Activated naive CD4-positive, alpha-beta T cell (primary cell): ENCODE measurements at places on chromosomes 5 and 9.

GRCh38 chr9:2681981-2682380 lies 35.3 kb upstream of the KCNV2 start:
- no peak for DNase-seq

GRCh38 chr9:137477778-137478612 lies 18.9 kb upstream of the NSMF start:
- no peak for DNase-seq

DNA sequence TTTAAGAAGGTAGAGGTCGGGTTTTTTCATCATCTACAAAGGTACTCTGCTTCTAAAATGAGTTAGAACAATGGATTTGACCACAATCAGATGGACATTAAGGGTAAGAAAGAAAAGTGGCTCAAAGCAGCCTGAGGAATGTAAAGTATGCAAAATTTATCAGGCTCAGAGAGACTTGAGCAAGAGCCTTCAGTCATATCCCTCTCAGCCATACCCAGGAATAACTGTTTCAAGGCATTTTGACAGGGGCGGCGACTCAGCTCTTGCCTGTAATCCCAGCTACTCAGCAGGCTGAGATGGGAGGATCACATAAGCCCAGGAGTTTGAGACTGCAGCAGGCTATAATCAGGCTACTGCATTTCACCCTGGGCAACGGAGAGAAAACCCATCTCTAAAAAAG lies 38.8 kb upstream of the ANXA2R start:
- DNase-seq: no peak

GRCh38 chr5:136511046-136511445 lies 145.7 kb upstream of the TRPC7 start:
- no peak for DNase-seq

DNA sequence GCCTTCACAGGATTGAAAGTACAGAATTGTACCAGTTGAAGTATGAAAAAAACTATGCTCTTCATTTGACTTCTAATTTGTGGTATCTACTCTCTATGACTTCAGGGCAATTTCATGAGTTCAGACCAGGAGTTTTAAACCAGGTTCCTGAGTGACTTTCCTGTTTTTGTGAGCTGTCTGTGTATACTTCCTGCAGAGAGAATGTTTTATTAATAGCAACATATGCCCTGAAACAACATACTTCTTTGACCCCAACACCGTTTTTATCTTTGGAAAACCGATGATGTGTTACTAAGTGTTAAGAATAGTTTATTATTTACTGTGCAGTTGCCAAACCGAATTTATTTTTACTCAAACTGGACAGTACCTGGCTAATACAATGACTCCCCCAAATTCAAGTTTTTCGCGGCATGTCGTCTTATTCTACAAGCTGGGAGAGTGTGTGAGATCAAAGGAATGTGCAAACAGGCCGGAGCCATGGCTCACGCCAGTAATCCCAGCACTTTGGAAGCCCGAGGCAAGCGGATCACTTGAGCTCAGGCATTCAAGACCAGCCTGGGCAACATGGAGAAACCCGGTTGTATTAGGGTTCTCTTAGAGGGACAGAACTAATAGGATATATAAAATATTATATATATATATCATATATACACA lies 58.7 kb upstream of the ERBIN start:
- no peak for DNase-seq
